Aorta (tissue), 5 donors: ENCODE measurements at places on chromosomes 3 and 15. TPM values are rescaled to one million over a fixed set of nuclear protein-coding genes. Genes with fewer than 3 reads are reported as not detected.

ACTRT3 gene
- 3.9 TPM for polyA plus RNA-seq

KLF15 gene
- polyA plus RNA-seq = 23.7 TPM

MYO5C gene
- 1.8 TPM for polyA plus RNA-seq

BOC gene
- 6.6 TPM for polyA plus RNA-seq

SERPINI2 gene
- 0.64 TPM for polyA plus RNA-seq

CYP1A2 gene
- not detected for polyA plus RNA-seq

CDHR4 gene
- not detected for polyA plus RNA-seq

SLC2A2 gene
- polyA plus RNA-seq = 3.1 TPM

TTC21A gene
- polyA plus RNA-seq = 15.0 TPM

ACVR2B gene
- polyA plus RNA-seq = 0.38 TPM

- DNase-seq = no peak
Observed at GRCh38 chr3:7207125-7207524, 346.2 kb downstream of the GRM7 start.

GRCh38 chr15:25790000-25790660 lies 73.0 kb downstream of the ATP10A start:
- peak; percentile 80 for DNase-seq

DNA sequence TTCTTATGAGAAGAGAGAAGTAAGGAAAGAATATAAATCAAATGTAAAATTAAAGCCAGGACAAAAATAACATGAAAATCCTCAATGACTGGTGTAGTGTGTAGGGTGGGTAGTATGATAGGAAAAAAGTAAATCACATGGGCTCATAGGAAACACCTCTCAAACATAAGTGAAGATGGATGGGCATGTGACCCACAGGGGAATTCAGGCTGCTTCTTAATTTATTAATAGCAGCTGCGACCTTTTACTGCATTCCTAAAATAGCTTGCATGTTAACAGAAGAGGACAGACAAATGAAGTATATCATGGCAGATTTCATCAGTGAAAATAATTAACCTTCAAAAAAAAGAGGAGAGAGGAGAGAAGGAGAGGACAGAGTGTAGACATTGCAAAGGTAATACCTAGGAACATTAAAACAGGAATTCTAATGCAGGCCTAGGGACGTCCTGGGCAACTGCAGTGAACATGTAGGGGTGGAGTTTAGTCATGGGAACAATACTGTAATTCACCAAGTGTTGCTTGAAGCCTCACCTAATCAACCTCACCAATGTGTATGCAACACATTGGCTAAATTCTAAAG lies 132.9 kb downstream of the KCNMB2 start:
- DNase-seq = no peak

- DNase-seq = no peak
Observed at GRCh38 chr3:160003520-160004128, 15.0 kb downstream of the IL12A start.

- no peak for DNase-seq
Observed at GRCh38 chr3:116216761-116217160, 228.5 kb downstream of the LSAMP start.

DNA sequence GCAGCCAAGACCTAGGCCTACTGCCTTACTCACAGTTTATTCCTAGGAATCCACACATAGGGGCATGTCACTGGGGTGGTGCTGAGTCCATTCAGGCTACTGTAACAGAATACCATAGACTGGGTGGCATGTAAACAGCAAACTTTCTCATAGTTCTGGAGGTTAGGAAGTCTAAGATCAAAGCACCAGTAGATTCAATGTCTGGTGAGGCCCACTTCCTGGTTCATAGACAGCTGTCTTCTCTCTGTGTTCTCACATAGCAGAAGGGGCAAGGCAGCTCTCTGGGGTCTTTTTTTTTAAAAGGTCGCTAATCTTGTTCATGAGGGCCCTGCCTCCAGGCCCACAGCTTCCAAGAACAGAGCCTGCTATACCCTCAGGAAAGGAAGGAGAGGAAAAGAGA lies 113.9 kb upstream of the MANF start:
- DNase-seq = no peak

GRCh38 chr15:57284535-57284934 lies 91.8 kb upstream of the CGNL1 start:
- no peak for DNase-seq

DNA sequence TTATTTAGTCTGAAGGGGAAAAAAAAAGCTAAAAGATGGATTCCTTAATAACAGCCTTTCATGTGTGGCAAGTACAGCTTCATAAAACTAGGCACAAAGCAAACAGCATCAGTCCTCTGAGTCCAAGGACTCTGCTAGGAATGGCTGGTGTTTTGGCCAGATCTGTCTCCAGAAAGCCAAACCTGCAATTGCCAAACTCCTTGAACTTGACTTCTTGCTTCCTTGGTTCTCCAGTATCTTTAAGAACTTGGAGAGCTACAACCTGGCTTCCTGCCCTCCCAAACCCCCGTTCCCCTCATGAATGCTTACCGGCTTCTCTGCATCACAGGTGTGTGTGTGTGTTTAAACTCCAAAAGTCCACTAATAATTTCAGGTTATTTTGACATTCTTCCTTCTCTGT lies 1.6 kb upstream of the PLOD2 start:
- no peak for DNase-seq

DNA sequence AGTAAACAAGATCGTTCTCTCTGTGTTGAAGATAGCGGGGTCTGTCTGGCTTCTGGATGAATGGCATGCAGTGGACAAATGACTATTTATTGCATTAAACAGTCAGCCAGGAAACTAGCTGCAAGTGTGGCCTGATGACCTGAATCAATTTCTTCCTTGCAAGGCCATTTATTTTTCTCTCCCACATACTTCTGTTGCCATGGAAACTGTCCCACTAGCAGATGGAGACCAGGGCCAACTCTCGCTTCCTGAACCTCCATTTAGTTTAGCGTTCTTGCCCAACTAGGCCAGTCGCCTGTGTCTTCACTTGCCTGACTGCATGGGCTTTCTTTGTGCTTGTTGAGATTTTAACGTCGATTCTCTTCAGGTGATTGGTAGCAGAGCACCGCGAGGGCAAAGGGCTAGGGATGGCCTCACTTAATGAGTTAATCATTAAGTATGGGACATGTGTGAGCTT lies 27.6 kb downstream of the LMCD1 start:
- DNase-seq = peak; percentile 65

GRCh38 chr3:126053513-126053912 lies 30.4 kb downstream of the SLC41A3 start:
- no peak for DNase-seq

DNA sequence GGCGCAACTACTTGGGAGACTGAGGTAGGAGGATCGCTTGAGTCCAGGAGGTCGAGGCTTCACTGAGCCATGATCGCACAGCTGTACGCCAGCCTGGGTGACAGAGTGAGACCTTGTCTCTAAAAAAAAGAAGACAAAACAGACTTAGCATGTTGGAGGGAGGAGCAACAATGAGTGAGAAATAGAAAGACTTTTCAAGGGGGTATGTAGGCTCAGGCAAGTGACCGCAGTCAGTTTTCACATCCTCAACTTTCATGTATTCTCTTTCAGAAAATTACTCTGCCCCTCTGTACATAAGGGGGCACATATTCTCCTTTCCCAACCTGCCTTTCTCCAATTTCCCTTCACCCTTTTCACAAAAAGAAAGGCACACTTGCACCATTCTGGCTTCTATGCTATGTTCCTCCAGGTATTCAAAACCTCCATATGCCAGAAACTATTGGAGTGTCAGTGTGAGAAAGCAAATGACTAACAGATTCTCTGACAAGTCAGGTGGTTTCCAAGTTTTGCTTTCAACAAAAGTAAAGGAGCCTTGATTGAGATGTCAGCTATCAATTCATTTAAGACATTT lies 7.6 kb downstream of the NSUN3 start:
- no peak for DNase-seq

- no peak for DNase-seq
Observed at GRCh38 chr3:172595664-172596393, 72.6 kb upstream of the TNFSF10 start.

DNA sequence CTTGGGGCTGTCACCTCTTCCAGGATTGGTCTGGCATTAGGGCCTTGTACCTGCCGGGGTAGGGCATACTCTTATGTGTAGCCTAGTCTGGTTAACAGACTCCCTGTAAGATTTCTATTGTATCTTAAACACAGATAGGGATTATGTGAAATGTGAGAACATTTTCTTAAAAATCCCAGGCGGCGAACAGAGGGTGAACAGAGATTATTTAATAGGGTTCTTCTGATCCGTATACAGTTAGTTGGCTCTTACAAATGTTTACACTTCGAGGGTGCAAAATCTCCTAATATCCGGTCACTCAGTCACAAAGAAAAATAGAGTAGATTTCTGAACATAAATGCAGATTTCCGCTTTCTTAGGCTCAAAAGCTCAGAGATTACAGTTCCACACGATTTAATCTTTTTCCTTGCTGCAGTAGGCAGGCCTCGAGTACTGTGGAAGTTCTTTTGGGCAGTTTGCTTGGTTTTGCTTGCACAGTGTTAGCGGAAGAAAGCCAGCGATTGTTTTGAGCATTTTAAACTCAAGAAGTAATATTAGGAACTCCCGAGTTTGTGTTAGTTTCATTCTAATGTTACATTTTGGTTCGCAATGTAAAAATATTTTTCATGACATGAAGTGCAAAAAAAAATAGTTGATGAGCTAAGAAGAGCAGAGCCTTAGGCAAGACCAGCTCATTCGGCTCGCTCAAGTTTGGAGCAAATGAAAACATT lies 993 bp downstream of the PLCL2 start:
- DNase-seq = no peak

DNA sequence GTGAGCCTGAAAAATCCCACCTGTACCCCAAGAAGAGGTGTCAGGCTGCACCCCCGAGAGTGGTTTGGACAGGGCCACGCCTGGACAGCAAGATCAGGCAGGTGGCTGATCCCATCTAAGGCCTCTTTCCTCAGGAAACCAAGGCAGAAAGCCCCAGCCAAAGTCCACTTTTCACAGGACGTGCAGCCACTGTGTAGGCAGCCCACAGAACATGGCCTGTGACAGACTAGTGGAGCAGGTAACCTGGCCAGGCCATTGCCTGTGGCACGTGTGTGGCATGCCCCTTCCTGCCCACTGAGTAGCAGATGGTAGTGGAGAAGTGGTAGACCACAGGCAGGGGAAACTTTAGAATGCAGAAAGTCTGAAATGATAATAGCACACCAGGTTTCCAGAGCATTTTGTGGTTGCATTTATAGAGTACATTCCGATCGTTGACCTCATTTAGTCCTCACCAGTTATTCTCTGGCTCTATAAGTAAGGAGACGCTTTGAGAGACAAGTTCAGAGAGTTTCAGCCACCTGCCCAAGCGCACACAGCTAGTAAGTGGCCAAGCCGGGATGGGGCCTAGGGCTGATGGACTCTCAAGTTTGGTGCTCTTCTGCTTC lies 68.7 kb downstream of the AAGAB start:
- DNase-seq = no peak

DNA sequence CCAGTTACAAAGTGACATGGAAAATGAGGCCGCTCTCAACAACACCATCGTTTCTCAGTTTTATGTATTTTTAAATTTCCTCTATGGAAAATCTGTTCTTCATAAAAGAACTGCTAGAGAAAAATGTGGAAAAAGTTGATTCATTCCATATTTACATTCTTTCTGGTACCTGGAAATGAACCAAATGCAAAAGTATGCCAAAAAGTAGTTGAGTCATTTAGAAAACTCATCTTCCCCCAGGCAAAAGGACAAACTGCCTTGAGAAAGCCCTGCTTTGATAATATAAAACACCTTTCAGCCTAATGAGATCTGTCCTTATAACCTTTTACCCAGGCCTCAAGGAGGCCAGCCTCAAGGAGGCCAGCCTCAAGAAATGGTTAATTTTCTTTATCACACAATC lies 283.0 kb upstream of the VEPH1 start:
- no peak for DNase-seq

DNA sequence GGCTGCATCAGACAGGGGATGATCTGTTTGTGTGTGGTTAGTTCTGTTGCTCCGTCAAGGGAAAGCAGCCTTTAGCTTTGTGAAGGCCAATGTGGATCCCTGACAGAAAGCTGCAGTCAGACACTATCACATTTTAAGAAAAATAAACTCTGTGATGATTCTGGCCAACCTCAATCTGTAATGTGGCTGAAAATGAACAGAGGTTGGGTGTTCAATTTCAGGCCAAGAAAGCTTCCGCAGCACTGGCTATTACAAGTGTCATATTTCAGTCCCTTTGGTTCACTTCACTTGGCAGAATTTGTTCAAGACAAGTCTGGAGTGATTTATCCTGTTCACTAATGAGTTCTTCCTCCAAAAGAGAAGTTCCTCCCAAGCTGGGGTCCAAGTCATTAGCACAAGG lies 571.8 kb upstream of the IL12A start:
- DNase-seq = no peak

GRCh38 chr15:43211224-43211735 lies 9.5 kb downstream of the EPB42 start:
- no peak for DNase-seq

- no peak for DNase-seq
Observed at GRCh38 chr3:4709341-4709740, 216.2 kb downstream of the ITPR1 start.

GRCh38 chr3:110686701-110687100 lies 384.9 kb upstream of the NECTIN3 start:
- no peak for DNase-seq
